ENCODE measurements at places on chromosomes 11 and 22.

DNA sequence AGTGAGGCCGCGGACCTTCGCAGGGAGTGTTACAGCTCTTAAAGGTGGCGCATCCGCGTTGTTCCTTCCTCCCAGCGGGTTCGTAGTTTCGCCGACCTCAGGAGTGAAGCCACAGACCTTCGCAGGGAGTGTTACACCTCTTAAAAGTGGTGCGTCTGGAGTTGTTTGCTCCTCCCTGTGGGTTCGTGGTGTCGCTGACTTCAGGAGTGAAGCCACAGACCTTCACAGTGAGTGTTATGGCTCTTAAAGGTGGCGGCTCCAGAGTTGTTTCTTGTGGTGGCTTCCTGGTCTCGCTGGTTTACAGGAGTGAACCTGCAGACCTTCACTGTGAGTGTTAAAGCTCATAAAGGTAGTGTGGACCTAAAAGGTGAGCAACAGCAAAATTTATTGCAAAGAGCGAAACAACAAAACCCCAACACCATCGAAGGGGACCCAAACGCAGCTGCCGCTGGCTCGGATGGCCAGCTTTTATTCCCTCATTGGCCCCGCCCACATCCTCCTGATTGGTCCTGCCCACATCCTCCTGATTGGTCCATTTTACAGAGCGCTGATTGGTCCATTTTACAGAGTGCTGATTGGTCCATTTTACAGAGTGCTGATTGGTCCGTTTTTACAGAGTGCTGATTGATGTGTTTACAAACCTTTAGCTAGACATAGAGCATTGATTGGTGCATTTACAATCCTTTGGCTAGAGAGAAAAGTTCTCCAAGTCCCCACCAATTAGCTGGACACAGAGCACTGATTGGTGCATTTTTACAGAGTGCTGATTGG lies 1.2 kb upstream of the TMEM45B start:
- peak; percentile 65 for DNase-seq
- H3K27ac ChIP-seq: peak overlapping the region; percentile 47
- H3K4me1 ChIP-seq: peaks cover 28% of the 10 kb centered on the region
- H3K36me3 ChIP-seq: no peaks in the 10 kb centered on the region

DNA sequence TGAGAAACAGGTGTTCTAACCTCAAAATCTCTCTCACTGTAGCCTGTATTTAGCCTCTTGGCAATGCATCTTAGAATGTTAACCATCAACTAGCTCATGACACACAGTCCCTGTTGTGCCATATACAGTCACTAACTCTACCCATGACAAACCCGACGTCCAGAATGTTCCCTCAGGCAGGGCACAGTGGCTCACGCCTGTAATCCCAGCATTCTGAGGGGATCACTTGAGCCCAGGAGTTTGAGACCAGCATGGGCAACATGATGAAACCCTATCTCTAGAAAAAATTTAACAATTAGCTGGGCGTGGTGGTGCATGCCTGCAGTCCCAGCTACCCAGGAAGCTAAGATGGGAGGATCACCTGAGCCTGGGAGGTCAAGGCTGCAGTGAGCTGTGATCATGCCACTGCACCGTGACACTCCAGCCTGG lies 18.2 kb upstream of the CCDC34 start:
- no peaks in the 10 kb centered on the region for H3K36me3 ChIP-seq
- H3K4me1 ChIP-seq: no peaks in the 10 kb centered on the region
- no peak overlapping the region for H3K4me3 ChIP-seq

- no peak overlapping the region for H3K27ac ChIP-seq
- no peak overlapping the region for H3K4me3 ChIP-seq
- peaks cover 3% of the 10 kb centered on the region for H3K4me1 ChIP-seq
- H3K27me3 ChIP-seq: peaks cover 16% of the 10 kb centered on the region
- H3K36me3 ChIP-seq: no peaks in the 10 kb centered on the region
- no peak for DNase-seq
Observed at GRCh38 chr11:61912530-61912898, 4.9 kb downstream of the RAB3IL1 start.

GRCh38 chr11:106691807-106692365 lies 326.4 kb downstream of the GUCY1A2 start:
- H3K27ac ChIP-seq: no peak overlapping the region
- H3K27me3 ChIP-seq: no peaks in the 10 kb centered on the region
- H3K4me3 ChIP-seq: no peak overlapping the region
- no peaks in the 10 kb centered on the region for H3K36me3 ChIP-seq

DNA sequence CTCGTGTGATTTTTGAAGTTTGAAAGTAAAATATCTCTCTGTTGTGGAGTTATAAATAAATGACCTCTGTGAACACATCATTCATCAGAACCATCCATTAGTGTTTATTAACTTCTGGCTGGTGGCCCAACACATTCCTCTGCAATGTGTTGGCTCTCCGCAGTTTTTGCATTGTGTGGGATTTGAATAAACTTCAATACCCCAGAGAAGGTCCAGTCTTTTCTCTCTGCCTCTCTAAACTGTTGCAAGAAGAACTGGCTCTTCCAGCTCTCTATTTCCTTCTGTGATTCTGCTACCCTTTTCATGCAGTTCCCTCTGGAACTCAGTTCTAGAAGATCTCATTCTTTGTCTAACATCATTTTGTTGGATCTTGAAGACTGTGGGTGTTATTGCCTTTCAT lies 125.0 kb upstream of the ARHGAP42 start:
- H3K4me3 ChIP-seq: no peak overlapping the region
- H3K36me3 ChIP-seq: no peaks in the 10 kb centered on the region
- H3K27ac ChIP-seq: no peak overlapping the region
- DNase-seq: no peak
